ENCODE measurements at places on chromosomes 4 and X.

- no peak for DNase-seq
Measured at GRCh38 chr4:83216959-83217683, 67.5 kb downstream of the COQ2 start.

DNA sequence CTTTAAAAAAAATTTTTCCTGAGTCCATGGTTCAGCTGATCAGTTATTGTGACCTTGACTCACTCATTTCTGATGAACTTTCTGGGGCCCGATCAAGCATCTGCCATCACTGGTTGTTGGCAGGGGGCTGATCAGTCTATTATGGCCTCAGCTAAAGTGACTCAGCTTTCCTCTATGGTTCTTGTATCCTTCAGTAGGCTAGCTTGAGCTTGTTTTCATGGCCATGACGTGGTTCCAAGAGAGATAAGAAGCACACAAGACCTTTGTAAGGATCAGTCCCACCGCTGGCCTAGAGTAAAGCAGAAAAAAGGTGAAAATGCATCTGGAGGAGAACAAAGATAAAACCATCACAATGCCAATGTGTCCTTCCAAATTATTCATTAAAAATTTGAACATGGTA is 29.8 kb upstream of the EPGN start:
- DNase-seq = no peak

DNA sequence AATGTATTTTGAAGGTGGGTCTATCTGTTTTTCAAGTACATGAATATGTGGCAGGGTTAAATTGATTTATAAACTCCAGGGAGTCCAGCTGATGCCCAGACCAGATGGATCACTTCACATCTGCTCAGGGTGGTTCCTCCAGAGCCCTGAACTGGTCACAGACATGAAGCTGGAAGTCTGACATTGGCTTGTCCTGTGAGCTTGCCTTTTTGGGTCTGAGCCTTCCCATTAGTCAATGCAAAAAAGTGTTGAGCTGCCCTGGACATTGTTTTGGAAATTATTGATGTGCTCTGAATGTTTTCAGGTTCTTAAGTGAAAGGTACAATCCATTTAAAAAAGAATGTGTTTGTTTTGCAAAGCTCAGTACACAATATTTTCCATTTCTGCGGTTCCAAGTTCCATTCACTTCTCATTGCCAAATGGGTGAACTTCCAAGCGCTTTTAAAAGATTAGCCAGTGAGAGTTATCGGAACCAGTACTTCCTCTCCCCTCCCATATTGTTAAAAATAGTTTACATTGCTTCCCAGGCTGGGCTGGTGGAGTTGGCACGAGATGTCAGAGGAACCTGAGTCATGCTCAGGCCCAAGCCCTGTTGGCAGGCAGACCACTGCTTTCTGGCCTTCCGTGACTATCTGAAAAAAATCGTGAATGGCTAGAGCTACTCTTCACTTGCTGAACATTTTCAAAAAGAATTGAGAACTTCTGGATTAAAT is 52.1 kb downstream of the PDGFRA start:
- no peak for DNase-seq

DNA sequence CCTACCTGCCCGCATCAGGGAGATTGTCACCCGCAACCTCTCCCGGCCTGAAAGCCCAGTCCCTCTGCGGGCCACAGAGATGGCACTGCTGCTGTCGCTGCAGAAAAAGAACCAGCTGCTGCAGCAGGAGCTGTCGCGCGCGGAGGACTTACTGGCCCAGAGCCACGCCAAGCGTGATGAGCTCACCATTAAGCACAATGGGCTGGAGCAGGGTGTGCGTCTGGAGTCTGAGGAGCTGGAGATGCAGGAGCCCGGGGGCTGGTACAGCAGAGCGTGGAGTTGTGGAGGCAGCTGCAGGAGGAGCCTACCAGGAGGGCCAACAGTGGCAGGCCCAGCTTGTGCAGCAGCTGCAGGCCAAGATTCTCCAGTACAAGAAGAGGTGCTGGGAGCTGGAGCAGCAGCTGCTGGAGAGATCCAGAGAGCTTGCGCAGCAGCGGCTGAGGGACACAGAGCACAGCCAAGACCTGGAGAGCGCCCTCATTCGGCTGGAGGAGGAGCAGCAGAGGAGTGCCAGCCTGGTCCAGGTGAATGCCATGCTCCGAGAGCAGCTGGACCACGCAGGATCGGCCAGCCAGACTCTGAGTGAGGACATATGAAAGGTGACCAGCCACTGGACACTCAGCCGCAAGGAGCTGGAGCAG is 11.3 kb downstream of the SMIM10L2A start:
- DNase-seq = no peak

DNA sequence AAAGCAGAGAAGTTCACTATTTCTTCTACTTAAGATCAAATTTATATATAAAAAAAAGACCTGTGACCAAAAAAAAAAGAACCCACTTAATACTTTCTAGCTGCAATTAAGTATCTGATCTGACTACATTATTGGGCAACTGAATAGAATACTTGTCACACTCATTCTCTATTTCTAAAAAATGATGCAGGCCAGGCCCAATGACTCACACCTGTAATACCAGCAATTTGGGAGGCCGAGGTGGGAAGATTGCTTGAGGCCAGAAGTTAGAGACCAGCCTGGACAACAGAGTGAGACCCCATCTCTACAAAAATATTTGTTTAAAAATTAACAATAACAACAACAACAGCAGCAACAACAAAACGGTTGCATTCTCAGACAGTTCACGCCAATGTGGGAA is 108.8 kb upstream of the BMP2K start:
- DNase-seq = no peak
